ENCODE measurements at places on chromosomes 4 and X.
A peak's percentile ranks its signal among the peaks of the same experiment; 100 is the strongest.

- DNase-seq, result no peak
These were observed 460.1 kb upstream of the SLIT2 start for GRCh38 chr4:19791422-19792123.

DNA sequence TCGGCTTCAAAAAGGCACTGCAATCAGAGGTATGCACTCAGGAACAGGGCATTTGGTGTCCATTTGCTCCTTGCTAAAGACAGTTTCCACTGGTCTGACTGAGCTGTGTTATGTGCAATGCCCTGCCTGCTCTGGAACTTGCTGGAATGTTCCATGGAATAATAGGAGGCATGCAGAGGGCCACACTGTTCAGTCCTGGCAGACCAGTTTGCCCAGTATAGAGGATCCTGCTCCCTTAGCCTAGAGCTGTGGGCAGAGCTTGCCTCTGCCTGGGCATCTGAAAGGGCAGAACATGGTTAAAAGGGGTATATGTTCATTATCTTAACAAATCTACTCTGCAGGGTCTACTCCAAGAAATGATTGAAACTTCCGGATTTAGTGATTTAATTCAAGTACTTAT, 27.8 kb upstream of the CD99L2 start:
- DNase-seq, result no peak

- no peak for DNase-seq
These were observed 35.0 kb upstream of the FHL1 start for GRCh38 chrX:136112286-136112685.

GRCh38 chrX:35800474-35800873, 2.3 kb downstream of the MAGEB16 start:
- no peak for DNase-seq

- DNase-seq, result no peak
These were observed 69.9 kb upstream of the CAMK2D start for GRCh38 chr4:113831457-113831856.

DNA sequence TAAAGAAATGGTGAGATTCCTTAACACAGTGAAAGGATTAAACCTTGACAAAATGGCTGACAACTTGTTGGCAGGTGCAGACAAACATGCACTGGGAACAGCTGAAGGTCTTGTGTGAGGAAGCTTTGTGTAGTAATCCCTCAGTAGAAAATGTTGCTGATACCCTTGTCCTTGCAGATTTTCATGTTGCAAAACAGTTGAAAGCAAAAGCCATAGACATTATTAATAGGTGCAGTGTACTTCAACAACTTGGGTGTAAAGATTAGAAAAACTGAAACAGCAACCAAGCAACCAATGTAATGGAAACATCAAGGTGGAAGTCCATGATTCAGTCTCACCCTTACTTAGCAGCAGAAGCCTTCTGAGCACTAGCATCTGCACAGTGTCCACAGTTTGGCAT, 29.8 kb downstream of the UGT2B7 start:
- DNase-seq, result peak; percentile 15

GRCh38 chr4:8639021-8639420, 46.5 kb downstream of the CPZ start:
- DNase-seq, result no peak

DNA sequence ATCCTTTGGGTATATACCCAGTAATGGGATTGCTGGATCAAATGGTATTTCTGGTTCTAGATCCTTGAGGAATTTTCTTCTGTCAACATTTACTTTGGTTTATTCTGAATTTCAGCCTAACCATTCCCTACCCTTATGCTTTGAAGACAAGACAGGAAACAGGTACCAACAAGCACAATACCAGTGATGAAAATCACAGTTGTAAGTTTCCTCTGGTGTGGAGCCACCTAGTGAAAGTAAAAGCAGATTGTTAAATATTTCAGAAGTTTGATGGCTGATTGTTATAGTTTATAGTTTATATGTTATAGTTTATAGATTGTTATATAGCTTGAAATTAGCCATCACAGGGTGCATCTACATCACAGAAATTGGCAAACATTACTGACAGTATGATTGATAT, 104.5 kb upstream of the AGA start:
- no peak for DNase-seq

- DNase-seq, result peak; percentile 67
These were observed 77.3 kb upstream of the NOCT start for GRCh38 chr4:138938366-138938690.

DNA sequence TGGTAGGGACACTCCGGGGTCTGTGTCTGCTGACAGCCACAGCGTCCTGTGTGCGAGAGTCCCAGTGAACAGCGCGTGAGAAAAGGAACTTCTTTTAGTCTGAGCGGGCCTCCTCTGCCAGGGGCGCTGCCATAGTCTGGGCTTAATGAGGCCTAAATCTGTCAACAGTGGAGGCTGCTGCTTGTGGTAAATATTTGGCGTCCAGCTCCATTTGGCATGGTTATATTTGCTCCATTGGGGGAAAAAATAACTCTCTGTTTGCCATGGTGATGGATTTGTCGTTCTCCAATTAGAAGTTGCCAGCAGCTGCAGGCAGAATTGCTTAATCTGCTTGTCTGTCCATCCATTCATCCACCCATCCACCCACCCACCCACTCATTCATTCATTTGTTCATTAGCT, 71.4 kb upstream of the PSAPL1 start:
- DNase-seq, result no peak

- no peak for DNase-seq
These were observed 53.2 kb downstream of the ARHGAP10 start for GRCh38 chr4:147785129-147785528.

DNA sequence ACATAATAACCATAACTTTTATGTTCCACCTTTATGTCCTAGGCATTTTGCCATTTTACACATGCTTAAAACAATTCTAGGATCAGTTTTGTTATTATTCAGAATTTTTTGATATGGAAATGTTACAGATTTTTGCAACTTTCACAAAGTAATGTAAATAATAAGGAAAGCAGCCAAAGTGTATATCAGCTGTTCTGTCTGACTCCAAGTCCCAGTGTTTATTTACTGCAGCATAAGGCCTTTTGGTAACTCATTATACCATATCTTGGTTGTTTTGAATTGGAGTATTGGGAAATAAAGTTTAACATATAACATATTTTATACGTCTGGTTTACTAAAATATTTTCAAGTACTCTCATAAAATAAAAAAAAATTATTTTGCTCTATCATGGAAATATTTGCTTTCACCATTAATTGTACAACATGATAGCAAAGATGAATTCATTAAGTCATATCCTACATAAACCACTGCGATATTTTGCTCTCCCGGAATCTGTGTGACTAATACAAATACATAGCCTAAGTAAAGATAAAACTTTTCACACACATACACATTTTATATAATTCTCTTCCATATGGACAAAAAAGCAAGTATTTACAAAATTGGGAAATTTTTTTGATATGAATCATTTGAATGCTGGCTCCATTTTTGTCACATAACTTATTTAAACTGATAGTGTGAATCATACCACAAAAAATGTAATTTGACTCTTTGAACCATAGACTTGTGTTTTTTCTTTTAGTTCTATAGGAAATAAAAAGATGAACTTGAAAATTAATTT, 399.0 kb downstream of the PABPC4L start:
- DNase-seq, result no peak

All from stomach (tissue), 19 donors.